ENCODE measurements at places on chromosomes 3 and 15.

DNA sequence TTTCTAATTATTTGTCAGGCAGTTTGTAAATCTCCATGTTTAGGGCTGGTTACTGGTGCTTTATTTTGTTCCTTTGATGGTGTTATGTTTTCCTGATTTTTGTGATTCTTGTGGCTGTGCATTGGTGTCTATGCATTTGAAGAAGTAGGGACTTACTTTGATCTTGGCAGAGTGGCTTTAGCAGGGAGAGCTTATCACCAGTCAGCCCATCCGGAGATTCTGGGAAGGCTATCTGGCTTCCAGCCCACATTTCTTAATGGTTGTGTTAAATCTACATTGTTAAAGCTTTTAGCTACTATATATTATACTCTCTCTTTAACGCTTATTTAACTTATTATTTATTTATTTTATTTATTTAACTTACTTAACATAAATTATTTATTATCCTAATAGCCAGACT is 35.1 kb downstream of the FBXL2 start:
- no peak for DNase-seq

DNA sequence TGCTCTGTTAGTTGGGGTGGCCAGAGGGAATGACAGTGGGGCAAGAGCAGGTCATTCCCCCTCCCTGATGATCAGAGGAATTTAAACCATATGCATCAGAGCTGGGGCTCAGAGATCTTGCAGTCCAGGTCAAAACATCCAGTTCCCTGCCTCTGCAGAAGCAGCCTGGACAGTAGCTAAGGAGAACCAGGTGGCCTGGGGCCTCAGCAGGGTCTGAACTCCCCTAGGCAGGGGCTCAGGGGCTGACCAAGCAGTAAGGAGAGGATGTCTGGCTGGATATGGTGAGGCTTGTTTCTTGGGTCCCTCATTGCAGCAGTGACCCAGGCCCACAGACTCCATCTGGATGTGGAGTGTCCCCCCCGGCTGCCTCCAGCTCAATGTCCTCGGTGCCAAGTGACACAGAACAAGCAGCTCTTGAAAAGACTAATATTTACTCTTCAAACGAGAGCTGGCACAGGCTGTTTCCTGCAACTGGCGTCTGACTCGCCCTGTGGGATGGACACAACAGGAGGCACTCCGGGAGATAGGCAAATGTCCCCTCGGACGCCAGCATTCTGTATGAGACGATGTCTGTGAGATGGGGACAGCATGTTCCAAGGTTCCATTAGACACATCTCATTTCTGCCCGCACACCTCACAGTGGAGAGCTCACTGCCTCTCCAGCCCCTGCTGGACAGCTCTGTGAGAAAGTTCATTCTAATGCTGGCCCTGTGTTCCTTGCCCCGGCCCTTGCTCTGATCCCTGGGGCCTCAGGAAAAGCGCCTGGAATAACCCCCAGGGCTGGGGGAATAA is 37.1 kb downstream of the SEC22C start:
- no peak for DNase-seq

DNA sequence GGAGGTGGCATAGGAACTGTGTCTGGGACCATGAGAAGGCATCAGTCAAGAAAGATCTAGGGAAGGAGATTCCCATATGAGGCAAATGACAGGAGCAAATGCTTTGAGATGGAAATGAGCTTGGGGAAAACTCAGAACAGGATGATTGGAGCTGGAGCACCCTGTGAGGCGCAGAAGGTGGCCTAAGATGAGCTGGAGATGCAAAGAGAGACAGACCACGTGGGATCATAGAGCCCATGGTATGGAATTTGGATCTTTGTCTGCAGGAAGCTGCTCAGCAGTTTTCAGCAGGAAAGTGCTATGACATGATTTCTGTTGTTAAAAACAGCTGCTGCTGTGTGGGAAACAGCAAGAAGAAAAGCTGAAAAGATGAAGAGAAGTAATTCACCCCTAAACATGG is 310.6 kb downstream of the MAGI1 start:
- DNase-seq, result no peak

DNA sequence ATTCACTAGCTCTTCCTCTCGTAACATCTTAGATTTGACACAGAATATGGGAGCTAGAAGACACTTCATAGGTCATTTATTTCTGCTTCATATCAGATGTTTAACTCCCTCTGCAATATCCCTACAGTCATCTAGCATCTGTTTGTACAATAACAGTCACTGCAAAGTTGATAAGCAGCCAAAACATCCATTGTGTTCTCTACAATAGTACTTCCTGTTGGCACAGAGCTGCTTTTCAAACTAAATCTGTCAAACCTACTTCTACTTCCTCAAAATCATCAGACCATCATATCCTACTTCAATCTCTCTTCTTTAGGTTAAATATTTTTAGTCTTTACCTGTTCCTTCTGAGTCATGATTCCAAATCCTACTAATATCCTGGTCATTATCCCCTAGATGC is 233.2 kb downstream of the FGF12 start:
- no peak for DNase-seq

DNA sequence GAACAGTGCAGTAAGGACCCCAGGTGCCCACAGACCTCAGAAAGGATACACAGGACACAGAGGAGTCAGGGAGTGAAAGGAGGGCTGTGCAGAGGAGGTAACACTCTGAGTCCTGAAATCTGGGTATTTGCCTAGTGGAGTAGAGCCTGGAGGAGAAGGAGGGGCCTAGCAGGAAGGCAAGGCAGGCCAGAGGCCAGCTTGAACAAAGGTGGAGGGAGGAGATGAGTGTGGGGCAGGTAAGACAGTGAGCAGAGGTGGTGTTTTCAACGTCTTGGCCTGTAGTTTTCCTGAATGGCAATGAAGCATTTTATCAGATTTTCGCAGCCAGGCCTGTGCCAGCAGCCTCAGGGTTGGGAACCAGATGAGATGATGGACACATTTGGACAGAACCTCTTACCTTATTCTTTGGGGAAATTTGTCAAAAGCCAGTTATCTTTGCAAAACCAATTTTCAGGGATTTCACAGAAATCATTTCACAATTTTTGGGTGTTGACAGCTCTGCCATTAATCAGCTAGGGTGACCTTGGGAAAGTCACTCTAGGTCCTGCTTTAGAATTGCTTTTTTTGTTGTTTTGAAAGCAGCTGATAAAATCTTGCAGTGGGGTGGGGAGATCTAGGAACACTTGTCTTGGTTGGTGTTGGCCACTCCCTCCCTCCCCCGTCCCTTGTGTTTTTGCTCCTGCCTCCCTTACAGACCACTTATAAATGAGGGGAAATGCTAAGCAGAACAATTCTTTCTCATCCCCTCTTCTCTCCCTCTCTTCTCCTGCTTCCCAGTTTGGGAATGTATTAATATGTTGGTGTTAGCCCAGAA is 38.4 kb downstream of the SPSB4 start:
- DNase-seq, result no peak

DNA sequence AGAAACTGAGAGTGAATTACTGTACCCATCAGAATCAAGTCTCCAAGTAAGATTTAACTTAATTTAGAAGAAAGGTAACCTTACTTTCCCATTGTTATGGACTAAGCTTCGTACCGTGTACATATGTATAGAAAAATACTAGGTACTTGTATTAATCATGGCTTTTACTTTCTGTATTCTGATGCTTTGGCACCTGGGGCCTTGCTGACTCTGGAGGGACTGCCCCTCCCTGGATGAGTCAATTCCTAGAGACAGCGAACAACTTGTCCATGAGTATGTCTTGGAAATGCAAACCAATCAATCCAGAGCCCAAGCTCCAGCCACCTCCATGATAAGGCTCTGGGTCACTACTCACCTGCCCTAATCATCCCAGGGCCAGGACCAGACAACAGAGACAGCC is 50.0 kb upstream of the DGKG start:
- DNase-seq, result no peak

- no peak for DNase-seq
Observed at GRCh38 chr3:61093364-61093763, 157.9 kb downstream of the FHIT start.

- DNase-seq, result no peak
Observed at GRCh38 chr15:58066042-58066867, 744 bp upstream of the ALDH1A2 start.

- DNase-seq, result no peak
Observed at GRCh38 chr3:24829011-24829581, 334.4 kb upstream of the THRB start.

- no peak for DNase-seq
Observed at GRCh38 chr3:181569356-181569940, 142.3 kb upstream of the SOX2 start.

- DNase-seq, result no peak
Observed at GRCh38 chr3:151964743-151965142, 91.3 kb downstream of the SUCNR1 start.

- no peak for DNase-seq
Observed at GRCh38 chr3:186453531-186453930, 90.6 kb downstream of the CRYGS start.

GRCh38 chr15:67022587-67023105 is 42.8 kb upstream of the SMAD3 start:
- no peak for DNase-seq

GRCh38 chr3:140308535-140308934 is 369.3 kb upstream of the TRIM42 start:
- no peak for DNase-seq

DNA sequence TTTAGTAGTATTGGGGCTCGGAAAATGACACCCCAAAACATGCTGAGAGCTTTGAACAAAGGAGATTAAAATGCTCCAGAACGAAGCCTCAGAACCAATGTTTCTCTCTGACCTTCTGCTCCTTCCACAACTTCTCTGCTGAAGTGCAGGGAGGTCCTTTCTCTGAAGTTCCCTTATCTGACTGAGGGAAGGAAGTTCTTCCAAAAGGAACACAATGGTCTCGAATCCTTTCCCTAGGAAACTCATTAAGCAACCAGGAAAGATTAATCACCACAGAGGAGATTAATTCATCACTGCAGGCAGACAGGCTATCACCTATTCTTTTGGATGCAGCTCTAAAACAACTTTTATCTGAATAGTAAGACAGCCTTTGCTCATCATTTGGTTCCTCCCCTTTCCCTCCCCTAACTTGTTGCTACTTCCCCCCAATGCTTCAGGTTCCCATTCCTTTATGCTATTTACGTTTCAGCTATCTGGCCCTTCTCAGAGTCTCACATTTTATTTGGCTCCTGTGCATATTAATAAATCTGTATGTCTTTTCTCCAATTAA is 18.2 kb upstream of the WDR49 start:
- no peak for DNase-seq

DNA sequence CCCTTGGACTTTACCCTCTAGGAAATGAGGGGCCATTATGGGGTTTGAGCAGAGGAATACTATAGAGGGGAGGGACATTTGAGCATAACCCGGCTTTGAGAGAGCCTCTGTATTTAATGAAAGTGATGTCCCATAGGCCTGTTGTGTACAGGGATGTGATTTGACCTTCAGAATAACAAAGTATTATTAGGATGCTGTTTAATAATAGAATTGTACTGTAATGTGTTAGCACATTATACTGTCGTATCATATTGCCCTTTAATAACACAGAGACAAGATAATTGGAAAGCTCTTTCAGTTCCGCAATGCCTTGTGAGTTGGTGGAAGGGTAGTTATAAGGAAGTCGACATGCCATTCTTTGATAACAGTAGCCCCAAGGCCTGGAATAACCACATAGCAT is 328.3 kb downstream of the RYR3 start:
- DNase-seq, result no peak
